RPMI7951 (cell line): ENCODE measurements at places on chromosomes 3 and 15. TPM values are rescaled to one million over a fixed set of nuclear protein-coding genes. Genes with fewer than 3 reads are reported as not detected.

Gene ZNF662
- total RNA-seq = 0.29 and 0.72 TPM in 2 replicates

Gene C3orf80
- 0.48 and 0.49 TPM in 2 replicates for total RNA-seq

Gene GOLGA8S
- total RNA-seq = 0.48 and 0.78 TPM in 2 replicates

Gene MAGEL2
- not detected in 2 replicates for total RNA-seq

Gene SLC41A3
- 32.7 and 33.6 TPM in 2 replicates for total RNA-seq

Gene ATOSA
- total RNA-seq = 9.6 and 11.4 TPM in 2 replicates

Gene IL17RC
- total RNA-seq = 23.2 and 25.8 TPM in 2 replicates

Gene IL5RA
- not detected in 2 replicates for total RNA-seq

Gene LIPC
- not detected in 2 replicates for total RNA-seq

Gene PPP2R3A
- 14.7 and 15.1 TPM in 2 replicates for total RNA-seq
